DMS79 treated with DMSO at 0.1 percent for 48 hours (cell line): ENCODE measurements at places on chromosomes 16 and 17.

- no peak for DNase-seq
These were observed 16.9 kb downstream of the SRCAP start for GRCh38 chr16:30715750-30716445.

- no peak for DNase-seq
These were observed 101.5 kb upstream of the CDH5 start for GRCh38 chr16:66265048-66265415.

- DNase-seq, result no peak
These were observed 10.5 kb downstream of the HEXIM2 start for GRCh38 chr17:45172232-45172540.

DNA sequence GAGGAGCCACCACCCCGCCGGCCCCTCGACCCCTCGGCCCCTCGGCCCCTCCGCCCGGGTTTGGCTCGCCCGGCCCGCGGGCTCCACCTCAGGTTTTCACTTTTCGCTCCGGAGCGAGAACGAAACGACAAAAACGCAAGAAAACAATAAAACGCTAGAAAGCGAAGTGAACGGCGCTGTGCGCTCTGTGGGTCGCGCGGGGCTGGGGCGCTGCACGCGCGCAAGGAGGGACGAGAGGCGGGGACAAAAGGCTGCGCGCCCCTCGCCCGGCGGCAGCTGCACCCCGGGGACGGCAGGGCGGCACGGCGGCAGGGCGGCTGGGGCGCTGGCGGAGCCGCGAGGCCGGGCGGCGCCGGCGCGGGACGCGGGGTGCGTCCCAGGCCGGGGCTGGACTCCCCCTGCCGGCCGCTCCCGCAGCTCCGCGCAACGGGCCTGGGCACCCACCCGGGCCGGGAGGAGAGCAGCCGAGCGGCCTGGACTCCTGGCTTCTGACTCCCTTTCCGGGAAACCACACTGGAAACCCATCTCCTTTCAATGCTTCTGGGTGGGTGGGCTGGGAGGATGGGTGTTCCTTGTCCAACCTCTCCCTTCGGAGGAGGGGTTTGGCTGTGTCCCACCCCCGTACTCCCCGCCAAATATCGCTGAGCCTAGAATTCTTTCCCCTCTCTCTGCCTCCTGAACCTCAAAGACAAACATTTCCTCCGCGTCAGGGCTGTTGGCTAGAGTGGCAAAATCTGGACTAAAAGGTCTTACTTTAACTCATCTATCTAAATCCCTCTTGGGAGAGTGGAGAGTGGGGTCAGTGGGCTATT, 9.9 kb downstream of the TBX2 start:
- DNase-seq, result no peak

DNA sequence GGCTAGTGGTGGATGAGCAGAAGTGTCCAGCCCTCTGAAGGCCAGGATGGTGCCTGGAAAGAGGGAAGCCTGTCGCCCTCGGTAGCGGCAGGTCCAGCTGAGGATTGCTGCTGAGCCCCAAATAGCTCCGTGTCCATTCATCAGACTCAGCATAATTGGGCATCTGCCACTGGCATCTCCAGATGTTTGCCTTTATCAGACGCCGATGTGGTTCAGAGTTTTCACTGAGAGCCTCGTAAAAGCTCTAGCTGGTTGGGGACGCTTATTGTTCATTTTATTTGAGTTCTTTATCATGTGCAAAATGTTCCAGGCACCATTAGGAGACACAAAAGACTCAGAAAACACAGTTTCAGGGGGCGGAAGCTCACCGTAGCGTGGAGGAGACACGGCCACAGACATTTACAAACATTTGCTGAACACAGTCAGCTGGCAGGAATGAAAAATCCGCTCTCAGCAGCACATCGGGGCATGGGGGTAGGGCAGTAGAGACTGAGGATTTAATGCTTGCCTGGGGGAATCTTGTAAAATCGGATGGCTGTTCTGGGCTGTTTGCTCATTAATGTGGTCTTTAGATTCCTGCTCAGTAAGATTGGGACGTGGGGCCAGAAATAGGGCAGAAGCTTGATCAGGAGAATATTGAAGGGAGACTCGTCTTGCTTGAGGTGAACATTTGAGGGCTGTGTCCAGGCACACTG, 41.7 kb downstream of the SMPD3 start:
- DNase-seq, result peak; percentile 77

- DNase-seq, result no peak
These were observed 54.9 kb upstream of the MYH10 start for GRCh38 chr17:8685381-8685780.

DNA sequence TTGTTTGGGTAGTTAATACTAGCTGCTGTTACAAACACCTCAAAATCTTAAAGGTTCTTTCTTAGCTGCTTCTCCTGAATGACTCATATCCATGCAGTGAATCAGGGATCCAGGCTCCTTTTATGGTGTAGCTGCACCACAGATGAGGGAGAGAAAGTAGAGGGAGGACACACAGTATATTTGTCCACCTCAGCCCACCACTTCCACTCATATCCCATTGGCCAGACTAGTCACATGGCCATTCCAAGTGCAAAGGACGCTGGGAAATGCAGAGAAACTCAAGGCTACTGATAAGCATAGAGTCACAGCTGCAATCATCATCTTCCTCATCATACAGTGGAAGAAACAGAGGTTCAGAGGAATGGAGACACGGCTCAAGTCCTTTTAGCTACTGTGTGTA, 63.8 kb downstream of the GSG1L start:
- no peak for DNase-seq

- DNase-seq, result no peak
These were observed 4.4 kb downstream of the PNPO start for GRCh38 chr17:47945529-47946508.

DNA sequence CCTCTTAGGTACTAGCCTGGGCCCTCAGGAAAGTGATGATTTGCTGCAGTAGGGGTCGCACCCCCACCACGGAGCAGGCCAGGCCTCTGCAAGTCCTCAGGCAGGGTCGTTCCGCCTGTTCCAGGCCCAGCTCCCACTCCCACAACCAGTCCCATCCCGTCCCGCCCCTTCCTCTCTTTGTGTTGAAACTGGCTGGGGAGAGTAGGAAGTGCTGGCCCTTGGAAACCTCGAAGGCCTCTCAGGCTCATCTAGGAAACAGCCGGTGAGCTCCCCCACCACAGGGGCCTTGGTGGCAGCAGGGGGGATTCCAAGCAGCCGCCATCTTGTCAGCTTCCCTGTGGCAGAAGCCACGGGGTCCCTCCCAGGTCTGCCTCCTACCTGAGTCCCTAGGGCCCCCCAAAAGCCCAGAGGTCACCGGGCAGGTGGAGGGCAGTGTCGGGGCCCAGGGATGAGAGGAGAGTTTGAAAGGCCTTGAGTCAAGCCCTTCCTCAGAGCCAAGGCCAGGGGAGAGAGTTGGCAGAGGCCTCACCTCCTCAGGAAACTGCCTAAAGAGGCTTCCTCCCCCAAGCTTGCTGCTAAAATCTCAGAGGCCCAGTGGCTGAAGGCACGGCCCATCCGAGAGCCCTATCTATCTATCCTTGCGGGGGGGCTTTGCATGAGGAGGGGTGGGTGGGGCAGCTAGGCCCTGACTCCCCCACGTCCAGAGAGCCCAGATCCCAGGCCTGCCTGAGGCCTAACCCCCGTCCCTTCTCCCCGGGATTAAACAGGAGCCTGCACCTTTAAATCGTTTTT, 22.2 kb downstream of the MMP15 start:
- DNase-seq, result no peak

GRCh38 chr16:25108054-25108453, 3.5 kb upstream of the LCMT1 start:
- DNase-seq, result no peak

GRCh38 chr16:22018559-22018958, 10.6 kb downstream of the MOSMO start:
- DNase-seq, result no peak

DNA sequence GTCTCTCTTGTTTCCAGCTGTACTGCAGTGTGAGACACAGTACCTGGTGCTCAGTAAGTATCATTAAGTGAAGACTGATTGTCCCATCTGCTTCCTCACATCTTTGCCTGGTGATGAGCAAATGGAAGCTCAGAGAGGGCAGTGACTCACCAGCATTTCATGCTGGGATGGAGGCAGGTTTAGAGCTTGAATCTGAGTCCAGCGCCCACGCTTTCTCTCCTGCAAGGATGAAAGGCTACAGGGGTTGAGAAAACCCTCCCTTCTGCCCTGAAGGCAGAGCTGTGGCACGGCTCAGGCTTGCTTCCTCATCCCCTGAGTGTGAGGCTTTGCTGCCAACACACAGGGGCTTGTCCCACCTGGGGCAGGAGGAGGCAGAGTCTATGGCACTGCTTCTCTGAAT, 1.5 kb upstream of the RNF112 start:
- no peak for DNase-seq

GRCh38 chr16:50266337-50267091, at the start of gene ADCY7:
TSS of gene ADCY7 (plus strand) at chr16:50266551. CDS start at chr16:50288180, 21,629 bp downstream.
- DNase-seq, result no peak

DNA sequence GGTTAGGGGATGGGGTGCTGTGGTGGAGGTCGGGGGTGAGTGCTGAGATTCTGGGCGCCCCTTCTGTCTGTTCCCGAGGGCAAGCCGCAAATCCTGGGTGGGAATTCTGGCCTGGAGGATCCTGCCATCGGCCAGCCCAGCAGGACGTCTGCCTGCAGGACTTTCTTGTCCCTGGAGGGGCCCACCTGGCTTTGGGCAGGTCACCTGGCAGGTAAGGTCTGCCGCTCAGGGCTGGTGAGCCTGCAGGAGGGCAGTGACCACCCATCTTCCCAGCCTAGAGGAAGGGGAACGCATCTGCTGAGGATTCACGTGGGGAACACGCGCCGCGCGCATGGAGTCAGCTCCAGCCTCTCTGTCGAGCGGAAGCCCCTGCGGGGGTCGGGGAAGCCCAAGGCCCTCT, 5.4 kb downstream of the RNF222 start:
- no peak for DNase-seq

GRCh38 chr16:70523743-70524398, at the start of gene SF3B3:
TSS of gene SF3B3 (plus strand) at chr16:70523816. CDS start at chr16:70526657, 2,841 bp downstream.
- DNase-seq, result peak; percentile 28

DNA sequence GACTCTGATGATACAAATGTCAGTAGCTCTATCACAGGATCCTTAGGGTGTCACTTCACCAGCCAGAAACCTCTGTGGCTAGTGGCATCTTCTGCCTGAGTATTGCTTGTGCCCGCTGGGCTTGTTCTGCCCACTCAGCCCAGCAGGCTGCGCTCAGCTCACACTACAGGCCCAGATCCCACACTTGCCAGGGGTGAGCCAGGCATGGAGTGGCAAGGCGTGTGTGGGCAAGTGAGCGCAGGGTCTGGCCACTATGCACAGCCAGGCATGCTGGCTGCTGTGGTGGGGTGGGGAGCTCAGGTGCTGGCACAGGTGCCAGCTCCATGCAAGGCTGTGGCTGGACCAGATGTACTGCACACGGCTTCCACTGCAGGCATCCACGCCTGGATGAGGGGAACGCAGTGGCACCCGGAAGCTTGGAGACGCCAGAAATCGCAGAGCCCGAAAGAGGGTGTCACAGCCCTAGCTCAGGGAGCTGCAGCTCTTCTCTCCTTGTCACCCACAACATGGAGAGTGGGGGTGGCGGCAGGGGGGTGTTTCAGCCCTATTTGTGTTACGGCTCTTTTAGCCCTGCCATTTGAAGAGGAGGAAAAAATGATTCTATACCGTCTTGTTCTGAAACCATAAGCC, 10.2 kb downstream of the CFAP97D1 start:
- peak; percentile 49 for DNase-seq

DNA sequence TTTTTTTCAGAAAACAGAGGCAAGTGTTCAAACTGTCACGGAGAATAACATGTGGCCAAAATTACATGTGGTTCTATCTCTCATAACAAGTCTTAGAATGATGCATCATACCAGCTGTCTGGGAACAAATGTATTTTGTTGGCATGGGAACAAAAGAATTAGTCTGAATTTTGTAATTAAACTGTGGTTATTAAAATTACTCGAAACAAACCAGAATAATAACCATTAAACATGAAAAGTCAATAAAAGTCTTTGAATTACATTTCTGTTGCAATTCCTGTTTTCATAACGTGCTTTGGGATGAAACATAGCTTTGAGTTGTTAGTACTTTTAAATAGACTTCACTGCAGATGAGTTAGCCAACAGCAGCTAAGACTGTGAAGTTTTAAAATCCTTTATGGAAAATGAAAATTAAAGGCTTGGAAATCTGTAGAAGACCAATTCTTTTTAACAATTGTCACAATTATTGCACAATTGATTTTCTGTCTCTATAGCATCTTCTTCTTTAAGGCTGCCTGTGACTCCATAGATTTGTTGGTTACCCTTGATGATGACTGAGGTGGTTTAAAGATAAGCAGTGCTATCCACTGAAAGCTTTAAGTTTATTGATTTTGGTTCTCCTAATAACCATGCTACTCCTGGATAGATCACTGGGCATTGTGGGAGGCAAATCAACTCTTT, 117.9 kb upstream of the AXIN2 start:
- no peak for DNase-seq

GRCh38 chr16:80896776-80897175, 92.4 kb upstream of the CDYL2 start:
- DNase-seq, result no peak

GRCh38 chr17:79221597-79221996, 147.0 kb downstream of the ENGASE start:
- DNase-seq, result peak; percentile 14

- DNase-seq, result no peak
These were observed 1.5 kb downstream of the PIEZO1 start for GRCh38 chr16:88783391-88784073.

DNA sequence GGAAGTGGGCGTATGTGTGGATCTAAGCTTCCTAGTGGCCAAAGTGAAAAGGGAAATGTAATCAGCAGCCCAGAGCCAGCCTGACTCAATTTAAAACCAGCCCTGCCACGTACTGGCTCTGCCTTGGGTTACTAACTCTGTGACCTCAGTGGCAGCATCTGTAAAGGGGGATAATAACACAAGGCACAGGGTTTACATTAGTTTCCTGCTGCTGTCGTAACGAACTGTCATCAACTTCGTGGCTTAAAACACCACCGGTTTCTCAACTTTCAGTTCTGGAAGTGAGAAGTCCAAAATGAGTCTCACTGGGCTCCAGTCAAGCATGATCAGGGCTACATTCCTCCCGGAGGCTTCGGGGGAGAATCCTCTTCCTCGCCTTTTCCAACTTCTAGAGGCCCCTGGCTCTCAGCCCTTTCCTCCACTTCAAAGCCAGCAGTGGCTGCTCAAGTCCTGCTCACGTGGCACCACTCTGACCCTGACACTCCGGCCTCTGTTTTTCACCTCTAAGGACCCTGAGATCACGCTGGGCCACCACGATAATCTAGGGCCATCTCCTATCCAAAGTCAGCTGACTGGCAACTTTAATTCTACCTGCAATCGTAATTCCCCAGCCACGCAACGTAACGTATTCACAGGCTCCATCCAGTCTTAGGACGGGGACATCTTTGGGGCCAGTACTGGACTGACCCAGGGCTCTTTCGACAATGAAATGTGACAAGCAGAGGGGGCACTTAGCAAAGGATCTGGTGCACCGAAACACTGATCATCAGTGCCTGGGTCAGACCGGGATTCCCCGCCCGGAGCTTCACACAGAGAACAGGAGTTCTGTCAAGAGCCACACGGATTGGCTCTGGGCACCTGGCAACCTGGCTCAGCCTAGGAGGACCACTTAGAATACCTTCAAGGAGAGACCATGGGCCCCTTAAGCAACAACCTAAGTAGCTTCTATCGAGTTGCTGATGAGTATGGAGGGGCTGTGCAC, 14.5 kb downstream of the TMC6 start:
- no peak for DNase-seq
